Renal pelvis (tissue), 12 donors: ENCODE measurements at places on chromosomes 16 and 17. TPM values are rescaled to one million over a fixed set of nuclear protein-coding genes. Genes with fewer than 3 reads are reported as not detected.

Gene KRTAP4-3
- not detected for polyA plus RNA-seq

Gene CEP295NL
- 0.52 TPM for polyA plus RNA-seq

Gene KRT26
- polyA plus RNA-seq = not detected

Gene CRYBA1
- polyA plus RNA-seq = not detected

DNA sequence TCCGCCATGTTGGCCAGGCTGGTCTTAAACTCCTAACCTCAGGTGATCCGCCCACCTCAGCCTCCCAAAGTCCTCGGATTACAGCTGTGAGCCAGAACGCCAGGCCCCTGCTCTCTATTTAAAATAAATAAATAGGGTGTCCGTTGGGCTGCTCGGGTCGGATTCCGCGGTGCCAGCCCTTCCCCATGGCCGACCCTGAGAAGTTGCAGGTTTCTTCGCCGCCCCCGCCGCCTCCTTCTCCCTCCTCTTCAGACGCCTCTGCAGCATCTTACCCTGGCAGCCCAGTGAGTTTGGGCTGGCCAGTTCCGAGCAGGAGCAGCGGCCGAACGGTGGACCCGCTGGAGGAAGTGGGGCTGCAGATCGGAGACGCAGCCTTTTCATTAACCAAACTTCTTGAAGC lies 1.7 kb upstream of the LUC7L start:
- no peak for DNase-seq

DNA sequence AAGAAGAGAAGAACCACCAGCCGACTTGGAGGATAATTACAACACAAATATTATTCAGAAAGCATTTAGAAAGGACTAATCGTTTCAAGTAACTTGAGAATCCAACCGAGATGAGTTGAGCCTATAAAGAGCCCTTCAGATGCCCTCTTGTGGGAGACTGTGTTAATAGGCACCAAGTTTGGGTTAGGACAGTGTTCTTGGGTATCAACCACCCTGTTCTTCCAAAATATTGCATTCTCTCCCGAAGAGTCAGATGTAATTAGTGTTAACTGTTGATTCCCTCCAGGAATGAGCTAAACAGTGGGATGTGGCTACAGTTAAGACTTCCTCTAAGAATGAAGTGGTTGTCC lies 87.8 kb upstream of the NOL11 start:
- no peak for DNase-seq
